ENCODE measurements at places on chromosomes 11 and 22.

DNA sequence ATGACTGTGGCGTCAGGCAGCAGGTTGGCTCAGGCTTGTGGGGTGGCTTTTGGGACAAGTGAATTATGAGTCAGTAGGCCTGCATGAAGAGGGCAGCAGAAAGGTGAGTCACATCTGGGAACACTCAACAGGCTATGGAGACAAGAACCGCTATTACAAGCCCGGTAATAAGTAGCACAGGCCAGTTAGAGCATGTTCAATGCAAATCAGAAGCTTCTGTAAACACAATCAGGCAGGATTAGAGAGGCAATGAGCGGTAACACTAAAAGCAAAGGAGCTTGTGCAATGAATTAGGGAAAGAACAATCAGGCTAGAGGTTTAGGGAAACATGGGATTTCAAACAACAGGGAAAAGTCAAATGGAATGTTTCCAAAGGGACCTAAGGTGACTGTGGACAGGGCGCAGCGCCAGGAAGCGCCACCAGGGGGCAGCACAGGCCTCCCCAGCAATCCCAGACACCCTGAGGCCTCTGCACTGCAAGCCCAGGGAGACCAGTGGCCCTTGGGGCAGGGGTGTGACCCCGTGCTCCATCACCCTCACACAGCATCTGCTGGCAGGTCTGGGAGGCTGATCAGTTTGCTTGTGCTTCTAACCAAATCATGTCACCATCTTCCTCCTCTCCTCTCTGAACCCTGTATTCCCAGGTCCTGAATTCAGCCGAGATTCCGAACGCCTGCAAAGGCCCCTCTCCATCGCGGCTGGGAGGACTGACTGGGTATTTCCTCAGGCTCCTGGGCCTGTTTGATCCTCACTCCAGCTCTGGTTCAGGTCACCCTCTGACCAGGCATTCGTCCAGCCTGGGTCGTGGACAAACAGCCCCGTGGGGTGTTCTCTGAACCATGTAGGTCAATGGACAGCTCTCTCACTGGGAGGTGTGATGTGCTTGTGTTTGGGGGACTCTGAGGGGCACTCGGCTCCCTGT lies 50.0 kb downstream of the C11orf58 start:
- DNase-seq: peak; percentile 78

DNA sequence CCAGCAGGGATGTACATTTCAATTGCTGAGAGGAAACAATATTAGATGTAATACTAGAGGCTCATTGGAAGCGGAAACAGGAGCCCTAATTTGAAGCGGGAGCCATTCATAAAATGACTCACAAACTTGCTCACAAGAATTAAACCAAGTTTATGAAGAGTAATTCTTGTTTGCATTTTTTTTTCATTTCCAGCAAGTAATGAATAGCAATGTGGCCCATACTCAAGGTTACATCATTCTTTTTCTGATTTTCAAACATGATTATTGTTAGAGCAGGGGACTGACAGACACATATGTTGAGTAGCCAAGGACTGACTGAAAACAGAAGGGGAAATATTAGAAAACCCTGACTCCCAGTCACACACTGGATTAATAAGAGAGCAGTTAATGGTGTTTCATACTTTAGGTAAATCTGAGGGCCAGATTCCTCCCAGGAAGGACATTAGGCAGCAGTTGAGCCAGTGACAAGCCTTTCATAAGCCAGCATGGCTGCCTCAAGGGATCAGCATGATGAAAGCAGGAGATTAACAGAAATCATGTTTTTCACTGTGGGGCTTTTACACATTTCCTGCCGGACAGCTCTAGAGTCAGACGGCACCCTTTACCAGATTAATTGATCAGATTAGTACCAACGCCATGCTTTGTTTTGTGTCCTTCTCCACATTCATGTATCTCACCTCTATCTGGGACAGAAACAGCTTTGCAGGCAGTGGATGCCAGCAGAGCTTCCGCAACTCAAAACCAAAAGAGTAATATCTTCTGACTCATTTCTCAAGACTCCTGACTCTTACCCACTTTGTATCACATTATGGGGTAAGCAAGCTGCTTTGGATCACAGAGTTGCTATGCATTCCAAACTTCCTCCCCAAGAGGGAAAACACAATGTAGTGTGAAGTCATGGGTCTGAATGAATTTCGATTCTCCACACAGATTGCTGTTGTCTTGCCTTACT lies 831.6 kb downstream of the KCNA4 start:
- DNase-seq: peak; percentile 12

- DNase-seq: no peak
Observed at GRCh38 chr11:93361435-93361834, 30.9 kb downstream of the DEUP1 start.

- DNase-seq: no peak
Observed at GRCh38 chr11:46917762-46918082, 628 bp downstream of the LRP4 start.

DNA sequence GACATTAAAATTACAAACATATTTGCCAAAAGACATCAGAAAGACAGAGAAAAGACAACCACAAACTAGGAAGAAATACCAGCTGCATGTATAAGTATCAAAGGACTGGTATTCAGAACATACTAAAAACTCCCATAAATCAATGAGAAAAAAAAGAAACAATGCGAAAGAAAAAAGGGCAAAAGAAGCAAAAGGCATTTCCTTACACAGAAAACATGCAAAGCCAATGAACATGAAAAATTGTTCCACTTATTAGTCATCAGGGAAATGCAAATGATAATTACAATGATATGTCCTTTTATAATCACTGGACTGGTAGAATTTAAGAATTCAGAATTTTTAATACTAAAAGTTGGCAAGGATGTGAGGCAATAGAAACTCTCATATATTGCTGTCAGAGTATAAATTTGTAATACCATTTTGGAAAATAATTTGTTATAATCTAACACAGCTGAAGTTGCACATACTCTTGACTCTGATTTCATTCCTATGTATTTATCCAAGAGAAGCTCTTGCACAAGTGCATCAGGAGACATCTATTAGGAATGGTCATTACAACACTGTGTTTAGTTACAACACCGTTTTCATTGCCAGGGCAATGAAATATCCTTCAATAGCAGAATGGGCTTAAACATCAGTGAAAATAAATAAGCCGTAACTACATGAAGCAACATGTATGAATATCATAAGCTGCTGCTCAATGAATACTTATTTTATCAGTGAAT lies 279.7 kb downstream of the SWAP70 start:
- no peak for DNase-seq

GRCh38 chr11:27372164-27372563 lies 9.1 kb upstream of the CCDC34 start:
- no peak for DNase-seq

GRCh38 chr22:46634011-46634699 lies 14.0 kb downstream of the GRAMD4 start:
- DNase-seq: no peak

DNA sequence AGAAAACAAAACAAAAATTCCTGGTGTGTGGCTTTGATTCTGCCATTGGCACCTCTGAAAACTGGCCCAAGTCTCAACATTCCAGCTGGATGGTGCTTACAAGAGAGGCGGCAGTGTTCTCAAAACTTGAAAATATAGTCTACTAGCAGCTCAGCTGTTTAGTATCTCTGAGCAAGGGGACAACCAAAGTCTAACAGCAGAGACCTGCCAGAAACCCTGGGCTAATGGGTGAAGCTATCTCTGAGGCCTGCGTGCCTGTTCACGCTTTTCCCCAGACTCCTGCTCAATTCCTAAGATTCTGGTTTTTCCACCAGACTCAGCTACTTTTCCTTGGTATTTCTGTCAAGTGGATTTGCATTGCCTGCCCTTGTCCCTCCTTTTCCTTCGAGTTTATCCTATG lies 17.9 kb downstream of the TMEM218 start:
- DNase-seq: no peak

- no peak for DNase-seq
Observed at GRCh38 chr11:72240461-72241290, 3.3 kb downstream of the PHOX2A start.

DNA sequence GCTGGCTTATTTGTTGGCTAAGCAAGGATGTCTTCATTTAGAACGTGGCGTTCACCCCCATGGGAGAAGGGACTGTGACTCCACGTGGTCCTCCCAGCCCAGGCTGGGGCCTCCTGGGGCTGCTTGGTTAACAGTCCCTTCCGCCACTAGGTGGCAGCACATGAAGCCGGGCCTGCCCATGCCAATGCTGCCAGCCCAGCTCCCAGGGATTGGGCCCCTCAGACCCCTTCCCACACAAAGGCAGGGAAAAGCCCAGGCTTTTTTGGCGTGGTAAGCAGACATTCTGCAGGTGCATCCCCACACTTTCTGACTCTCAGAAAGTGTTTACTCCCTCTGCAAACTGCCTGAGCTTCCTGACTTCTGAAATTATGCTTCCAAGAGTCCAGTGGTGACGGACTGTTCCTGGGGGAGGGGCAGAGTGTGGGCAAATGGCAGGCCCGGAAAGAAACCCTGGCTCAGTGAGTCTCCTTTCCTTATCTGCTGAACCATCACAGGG lies 3.1 kb downstream of the CBX6 start:
- peak; percentile 81 for DNase-seq

GRCh38 chr11:76510060-76511047 lies 65.5 kb downstream of the EMSY start:
- no peak for DNase-seq

GRCh38 chr22:49396817-49397216 lies 430.9 kb downstream of the BRD1 start:
- no peak for DNase-seq

DNA sequence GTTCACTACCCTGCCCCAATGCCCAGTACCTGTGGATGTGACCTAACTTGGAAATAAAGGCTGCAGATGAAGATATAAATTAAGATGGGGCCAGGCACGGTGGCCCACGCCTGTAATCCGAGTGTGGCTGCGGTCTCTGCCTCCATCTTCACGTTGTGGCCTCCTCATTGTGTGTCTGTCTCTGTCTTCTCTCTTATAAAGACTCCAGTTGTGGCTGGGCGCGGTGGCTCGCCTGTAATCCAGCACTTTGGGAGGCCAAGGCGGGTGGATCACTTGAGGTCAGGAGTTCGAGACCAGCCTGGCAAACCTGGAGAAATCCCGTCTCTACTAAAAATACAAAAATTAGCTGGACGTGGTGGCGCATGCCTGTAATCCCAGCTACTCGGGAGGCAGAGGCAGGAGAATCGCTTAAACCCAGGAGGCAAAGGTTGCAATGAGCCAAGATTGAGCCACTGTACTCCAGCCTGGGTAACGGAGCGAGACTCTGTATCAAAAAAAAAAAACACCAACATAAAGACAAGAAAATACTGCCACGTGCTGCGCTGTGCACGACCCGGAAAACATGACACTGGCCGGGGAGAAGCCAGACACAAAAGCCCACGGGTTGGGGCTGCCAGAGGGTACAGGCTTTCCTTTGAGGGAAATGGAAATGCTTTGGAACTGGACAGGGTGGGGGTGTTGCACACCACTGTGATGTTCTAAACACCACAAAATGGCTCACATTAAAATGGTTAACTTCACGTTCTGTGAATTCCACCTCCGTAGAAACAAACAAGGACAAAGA lies 18.7 kb downstream of the CELSR1 start:
- DNase-seq: no peak

DNA sequence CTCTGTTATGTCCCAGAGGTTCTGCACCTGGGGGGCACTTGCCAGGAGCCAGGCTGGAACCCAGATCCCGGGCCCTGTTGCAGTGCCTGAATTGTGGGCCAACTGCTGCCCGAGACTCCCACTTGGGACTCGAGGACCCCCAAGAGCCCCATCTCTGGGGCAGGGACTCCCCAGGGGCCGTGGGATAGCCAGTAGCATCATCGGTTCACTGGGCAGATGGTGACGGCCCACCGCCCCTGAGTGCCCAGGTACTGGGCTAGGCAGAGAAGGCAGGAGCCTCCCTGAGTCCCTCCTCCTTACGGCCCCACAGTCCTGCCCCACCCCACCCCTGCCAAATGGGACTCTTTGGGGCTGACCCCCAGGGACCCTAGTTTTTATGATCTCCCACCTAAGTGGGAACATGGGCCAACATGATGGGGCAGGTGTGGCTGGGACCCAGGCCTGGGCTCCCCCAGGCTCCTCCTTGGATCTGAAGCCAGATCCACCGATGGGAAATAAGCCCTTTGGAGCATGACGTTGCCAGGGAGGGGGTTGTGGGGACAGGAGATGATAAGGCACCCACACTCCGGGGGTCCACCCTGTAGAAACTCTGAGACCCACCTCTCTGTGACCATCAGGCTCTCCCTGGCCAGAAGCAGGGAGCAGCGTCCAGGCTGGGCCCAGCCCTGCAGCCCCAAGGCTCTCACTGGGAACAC lies 94.5 kb upstream of the FGF3 start:
- DNase-seq: no peak

- peak; percentile 80 for DNase-seq
Observed at GRCh38 chr11:12430351-12430750, 53.0 kb downstream of the PARVA start.

DNA sequence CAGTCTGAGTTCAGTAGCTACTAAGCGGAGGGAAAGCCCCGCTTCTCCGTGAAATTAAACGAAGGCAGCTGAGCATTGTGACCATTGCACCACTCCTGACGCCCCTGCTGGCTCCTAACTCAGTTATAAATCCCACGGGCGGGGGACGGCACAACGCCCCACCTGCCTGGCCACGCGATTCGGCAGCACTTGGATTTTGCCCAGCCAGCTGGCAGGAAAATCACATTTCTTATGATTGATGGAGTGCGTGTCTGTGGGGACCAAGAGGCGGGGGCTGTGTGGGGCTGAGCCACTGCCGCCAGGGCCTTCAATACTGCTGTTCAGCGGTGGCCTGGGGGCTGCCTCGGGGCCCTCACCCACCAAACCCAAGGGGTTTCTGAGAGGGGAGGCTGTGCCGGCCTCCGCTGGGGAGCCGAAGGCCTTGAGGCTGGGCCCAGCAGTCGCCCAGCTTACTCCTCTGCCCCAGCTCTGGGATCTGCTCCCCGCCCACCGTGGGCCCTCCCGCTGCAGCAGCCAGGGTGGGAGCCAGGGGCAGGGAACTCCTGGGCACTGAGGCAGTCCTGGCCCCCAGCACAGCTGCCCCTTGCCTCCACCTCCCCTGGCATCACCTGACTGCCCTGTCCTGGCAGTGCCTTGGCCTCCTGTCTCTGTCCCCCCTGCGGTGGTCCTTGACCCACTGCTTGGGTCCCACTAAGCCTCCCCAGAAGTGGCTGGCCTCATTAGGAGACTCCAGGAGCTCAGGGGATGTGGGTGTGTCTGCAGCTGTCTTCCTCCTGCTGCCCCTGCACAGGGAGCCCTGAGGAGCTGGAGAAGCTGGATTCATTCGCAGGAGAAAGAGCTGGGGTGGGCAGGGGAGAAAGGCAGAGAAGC lies 30.7 kb downstream of the SHISAL1 start:
- DNase-seq: no peak

DNA sequence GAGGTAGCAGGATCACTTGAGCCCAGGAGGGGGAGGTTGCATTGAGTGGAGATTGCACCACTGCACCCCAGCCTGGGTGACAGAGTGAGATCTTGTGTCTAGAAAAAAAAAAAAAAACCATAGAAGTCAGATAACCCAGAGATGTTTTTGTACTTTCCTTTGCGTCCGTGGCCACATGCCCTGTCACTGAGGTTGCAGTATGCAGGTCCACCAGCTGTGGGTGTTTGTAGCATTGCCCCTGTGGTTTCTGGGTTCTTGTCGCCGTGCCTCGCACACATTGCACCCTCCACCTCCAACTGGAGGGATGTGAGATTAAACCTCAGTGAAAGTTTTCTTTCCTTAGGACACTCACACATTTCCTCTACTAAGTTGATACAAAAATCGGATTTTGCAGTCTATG lies 70.3 kb downstream of the TNRC6B start:
- no peak for DNase-seq

GRCh38 chr22:37746366-37747079 lies 49.7 kb downstream of the TRIOBP start:
- DNase-seq: no peak

GRCh38 chr22:29257751-29258181 lies 10.0 kb downstream of the RHBDD3 start:
- DNase-seq: no peak
